ENCODE measurements at places on chromosomes 1 and 21.

- no peak for DNase-seq
Observed at GRCh38 chr1:61520401-61520800, 204.5 kb downstream of the TM2D1 start.

GRCh38 chr1:45752014-45752413 is 1.6 kb upstream of the IPP start:
- no peak for DNase-seq

GRCh38 chr1:57066980-57067610 is 101.3 kb upstream of the C8B start:
- DNase-seq, result no peak

DNA sequence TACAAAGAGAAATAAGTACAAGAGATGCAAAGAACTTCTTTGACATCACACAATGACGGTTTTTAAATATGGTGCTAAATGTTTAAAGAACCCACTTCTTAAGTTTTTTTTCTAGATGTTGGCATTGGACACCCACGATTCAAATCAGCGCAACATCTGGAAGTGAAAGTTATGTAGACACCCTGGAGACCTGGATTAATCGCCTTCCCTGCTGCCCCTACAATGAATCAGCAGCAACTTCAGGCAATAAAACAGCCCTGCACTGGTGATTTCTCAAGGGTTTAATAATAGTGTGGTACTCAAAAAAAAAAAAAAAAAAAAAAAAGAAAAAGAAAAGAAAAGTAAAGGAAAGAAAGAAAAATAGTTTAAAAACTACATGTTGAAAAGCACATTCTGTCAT is 248.3 kb downstream of the NUF2 start:
- no peak for DNase-seq

DNA sequence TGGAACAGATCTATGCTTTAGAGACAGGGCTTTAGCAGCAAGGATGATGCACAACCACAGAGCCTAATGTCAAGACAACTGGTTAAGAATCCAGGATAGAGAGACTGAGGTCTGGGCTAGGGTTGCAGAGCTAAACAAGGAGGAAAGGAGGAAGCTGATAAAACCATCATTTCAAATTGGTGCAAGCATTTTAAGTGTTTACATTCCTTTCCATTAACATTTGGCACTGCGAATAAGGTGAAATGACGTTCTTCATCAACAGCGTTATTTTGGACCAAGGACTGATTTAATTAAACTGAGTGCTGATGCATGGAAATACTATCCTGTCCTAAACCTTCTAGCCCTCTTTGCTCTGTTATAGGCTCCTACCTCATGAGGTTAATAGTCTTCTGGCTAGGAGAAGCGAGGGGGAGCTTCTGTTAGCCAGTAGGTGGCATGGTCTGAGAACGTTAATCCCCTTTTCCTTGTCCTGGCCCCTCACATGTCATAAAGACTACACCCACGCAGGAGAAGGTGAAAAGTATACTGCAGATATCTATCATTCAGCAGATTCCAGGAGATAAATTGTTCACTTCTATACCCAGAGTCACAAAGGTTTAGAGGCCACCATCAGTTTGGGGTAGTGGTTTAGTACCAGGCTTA is 7.6 kb upstream of the C1orf21 start:
- DNase-seq, result no peak

- DNase-seq, result no peak
Observed at GRCh38 chr1:43363283-43363934, 4.4 kb downstream of the ELOVL1 start.

DNA sequence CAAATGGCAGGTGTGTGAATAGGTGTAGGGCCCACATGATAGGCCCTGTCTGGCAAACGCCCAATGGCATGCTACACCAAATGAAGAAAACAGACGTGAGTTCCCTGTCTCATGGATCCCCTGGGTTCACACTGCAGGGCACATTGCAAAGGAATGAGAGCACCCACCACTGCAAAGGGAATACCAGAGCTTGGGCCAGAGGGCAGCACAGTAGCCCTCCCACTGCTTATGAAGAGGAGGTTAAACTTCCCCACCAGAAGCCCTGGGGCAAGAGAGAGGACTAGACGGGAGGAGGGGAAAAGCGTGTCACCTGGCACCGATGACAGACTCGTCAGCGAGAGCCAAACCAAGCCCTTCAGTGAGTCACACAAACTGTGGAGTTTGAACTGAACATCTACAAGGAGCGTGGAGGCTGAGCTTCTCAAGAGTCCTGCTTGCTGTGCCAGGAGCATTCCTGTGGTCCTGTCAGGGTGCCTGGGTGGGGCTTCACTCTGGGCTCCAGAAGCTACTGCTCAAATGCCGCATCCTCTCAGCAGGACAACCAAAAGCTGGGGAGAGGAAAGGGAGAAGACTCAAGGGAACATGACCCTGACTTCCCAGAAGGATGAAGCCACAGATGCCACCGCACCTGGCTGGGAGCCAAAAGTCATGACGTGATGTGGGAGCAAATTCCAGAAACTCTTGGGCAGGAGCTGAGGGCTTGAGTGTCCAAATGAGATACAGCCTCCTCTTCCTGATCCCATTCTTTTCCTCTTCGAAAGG is 61.1 kb downstream of the TOMM20 start:
- DNase-seq, result no peak

GRCh38 chr1:5727191-5727590 is 265.0 kb downstream of the NPHP4 start:
- DNase-seq, result no peak

GRCh38 chr1:37400466-37401225 is 73.7 kb upstream of the ZC3H12A start:
- DNase-seq, result no peak

DNA sequence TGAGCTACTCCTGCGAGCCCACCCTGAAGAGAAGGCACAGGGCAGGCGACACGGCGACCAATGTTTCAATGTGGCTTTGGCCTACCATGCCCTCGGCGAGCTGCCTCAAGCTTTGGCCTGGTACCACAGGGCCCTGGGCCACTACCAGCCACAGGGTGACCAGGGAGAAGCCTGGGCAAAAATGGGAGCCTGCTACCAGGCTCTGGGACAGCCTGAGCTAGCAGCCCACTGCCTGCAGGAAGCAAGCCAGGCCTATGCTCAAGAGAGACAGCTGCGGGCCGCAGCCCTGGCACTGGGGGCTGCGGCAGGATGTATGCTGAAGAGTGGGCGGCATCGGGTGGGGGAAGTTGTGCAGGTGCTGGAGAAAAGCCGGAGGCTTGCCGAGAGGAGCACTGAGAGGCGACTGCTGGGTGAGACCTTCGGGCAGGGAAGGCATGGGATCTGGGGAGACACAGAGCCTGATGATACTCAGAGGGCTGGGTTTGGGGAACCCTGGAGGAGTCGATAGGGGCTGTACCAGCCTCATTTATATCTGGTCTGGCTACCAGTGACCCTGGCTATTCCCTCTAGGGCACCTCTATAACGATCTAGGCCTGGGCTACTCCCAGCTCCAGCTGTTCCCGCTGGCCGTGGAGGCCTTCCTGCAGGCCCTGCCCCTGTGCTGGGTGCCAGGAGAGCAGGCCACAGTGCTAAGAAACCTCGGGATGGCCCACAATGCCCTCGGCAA is 2.3 kb downstream of the TTC24 start:
- DNase-seq, result peak; percentile 89

DNA sequence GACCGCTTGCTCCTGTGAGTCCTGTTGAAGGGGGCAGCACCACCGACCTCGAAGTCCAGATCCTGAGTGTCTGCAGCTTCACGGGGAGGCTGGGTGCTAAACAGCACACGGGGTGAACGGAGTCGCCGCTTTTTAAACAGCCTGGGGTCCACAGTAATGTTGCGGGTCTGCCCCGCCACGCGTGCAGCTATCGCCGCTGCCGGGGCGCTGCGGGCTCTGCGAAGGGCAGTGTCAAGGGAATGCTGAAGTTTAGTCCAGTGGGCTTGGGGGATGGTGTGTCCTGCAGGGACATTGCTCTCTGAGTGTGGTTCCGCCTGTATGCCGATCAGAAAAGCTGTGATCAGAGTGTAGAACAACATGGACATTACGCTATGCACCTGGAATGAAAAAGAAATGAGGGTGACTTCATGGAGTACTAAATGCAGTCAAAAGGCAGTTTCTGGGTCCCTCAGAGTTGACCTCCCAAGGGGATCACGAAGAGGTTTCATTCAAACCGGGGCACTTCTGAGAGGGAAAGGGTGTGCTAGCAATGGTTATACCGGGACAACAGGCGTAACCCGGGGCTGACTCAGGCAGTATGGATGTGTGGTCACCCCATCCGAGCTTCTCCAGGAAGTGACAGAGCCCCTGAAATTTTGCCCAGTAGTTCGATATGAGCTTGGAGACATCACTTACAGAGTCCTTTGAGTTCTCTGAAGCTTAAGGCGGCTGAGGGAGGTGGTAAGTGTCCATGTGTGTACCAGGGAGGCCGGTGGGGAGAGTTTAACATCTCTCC is 51.4 kb downstream of the NGF start:
- no peak for DNase-seq

GRCh38 chr1:201140235-201140940 is 13.4 kb upstream of the ASCL5 start:
- DNase-seq, result no peak

DNA sequence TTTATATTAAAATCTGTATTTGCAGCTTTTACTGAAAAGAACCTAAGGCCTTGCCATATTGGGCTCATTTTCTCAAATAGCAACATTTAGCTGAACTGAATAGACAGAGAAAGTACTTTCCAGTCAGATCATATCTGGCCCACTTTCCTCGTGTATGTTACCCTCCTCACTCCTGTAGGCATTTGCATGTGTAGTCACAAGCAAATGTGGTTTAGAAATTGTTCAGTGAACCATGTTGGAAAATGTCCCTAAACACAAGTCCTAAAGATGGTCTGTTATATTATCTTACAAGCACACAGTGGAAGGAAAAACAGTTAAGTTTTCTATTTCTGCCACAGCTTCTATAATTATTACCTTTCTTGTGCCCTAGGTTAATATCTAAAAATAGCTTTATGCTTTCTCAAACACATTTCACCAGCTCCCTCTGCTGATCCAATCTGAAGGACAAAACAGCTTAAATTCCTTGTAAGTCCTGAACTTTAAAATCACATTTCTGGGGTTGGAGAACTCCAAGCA is 606 bp upstream of the FMO4 start:
- DNase-seq, result no peak

DNA sequence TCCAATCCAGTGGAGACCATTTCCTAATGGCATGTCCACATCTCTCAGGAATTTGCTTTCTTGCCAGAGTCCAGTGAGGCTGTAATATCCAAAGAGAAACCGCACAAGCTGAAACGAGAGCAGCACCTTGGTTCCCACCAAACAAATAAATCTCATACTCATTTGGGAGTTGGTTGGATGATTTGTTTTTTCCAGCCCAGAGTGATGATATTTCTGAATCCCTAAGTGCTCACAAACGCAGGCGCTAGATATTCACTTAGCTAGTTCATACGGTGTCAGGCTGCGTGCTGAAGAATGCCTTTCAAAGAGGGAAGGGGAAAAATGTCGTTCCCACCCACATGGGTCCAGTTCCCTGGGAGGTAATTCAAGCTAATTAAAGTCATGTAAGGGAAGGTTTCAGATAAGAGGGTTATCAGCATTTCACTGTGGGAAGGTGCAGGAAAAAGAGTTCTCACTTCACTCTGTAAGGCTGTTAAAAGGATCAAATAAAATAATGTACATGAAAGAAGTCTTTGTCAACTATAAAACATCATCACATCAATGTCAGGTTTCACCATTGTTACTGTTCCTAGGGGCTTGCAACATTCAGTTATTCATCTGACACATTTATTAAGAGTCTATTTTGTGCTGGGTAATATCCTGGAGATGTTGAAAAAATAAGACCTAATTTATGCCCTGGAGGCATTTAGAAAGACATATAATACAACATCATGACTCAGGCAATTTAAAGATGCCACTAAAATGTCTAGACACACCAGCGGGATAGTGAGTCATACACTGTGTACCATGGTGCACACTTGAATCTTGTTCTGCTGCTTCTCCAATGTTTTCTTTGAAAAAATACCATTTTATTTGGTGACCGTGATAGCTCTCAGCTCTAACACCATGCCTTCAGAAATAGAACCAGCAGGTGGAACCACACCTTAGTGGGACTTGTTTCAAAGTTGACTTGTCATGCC is 19.3 kb downstream of the DPT start:
- no peak for DNase-seq

- no peak for DNase-seq
Observed at GRCh38 chr1:101706366-101706765, 290.4 kb downstream of the OLFM3 start.

DNA sequence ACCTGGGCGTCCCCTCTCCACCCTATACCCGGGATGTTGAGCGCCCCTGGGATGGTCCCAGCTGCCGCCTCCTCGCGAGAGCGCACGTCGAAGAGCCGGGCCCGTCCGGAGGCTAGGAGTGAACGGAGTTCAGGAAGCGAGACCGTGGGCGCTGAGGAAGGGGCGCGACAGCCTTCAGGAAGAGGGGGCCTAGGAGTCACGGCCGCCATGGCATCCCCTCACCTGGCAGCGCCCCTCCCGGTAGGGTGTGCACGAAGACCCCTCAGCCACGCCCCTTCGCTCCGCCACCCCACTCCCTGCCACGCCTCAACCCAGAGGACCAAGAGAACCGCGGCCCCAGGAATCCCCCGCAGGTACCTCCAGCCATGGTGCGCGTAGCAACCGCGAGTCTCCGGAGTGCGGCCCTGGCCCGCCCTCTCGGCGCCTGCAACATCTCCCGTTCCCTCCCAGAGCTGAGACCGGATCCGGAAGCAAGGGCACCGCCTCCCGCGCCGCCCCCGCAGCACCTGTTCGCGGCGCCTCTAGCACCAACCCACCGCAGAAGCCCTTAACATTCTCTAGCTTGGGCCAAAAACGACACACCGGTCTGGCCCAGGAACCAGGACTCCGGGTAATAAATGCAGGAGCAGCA is at the start of gene TSTD1:
TSTD1 (minus strand) TSS at position 442 of the 631 bp plus-strand sequence; CDS start at position 367, 75 bp downstream.
- DNase-seq, result no peak

DNA sequence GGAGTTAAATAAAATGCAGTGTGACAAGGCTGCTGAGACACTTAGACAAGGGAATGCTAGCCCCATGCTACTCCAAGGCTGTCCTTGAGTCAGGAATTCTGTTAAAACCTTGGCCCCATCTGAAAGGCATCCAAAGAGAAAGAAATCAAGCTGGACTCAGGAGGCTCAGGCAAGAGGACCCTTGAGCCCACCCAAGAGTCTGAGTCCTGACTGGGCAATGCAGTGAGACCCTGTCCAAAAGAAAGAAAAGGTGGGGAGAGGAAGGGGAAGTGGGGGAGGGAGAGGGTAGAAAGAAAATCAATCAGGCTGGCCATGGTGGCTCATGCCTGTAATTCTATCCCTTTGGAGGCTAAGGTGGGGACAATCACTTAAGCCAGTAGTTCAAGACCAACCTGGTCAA is 26.7 kb downstream of the CLSTN1 start:
- no peak for DNase-seq

GRCh38 chr1:43321331-43321891 is 16.2 kb upstream of the MPL start:
- no peak for DNase-seq
